Mesenteric fat pad (tissue), 1 donor: ENCODE measurements at places on chromosomes 7 and 10. TPM values are rescaled to one million over a fixed set of nuclear protein-coding genes. Genes with fewer than 3 reads are reported as not detected.

DNA sequence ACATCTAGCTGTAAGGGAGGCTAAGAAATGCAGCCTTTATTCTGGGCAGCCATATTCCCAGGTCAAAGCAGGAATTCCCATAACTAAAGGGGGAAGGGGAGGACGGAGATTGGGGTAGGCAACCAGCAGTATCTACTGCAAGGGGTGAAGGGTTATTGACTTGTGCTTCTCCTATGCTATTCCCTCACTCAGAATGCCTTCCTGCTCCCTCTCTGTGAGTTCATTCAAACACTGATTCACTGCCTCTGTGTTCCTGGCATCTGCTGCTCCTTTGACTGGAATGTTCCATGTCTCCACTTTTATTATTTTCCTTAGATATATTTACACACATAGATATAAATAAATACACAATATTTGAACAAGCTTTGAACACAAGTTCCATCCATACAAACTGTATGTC, 11.1 kb downstream of the HTR7 start:
- no peak for DNase-seq

GRCh38 chr7:128679920-128680319, 7.8 kb downstream of the GARIN1A start:
- DNase-seq = no peak

- DNase-seq = no peak
These were observed 94.3 kb downstream of the ZEB1 start for GRCh38 chr10:31413325-31413724.

GRCh38 chr7:50771120-50772002, 11.3 kb downstream of the GRB10 start:
- no peak for DNase-seq

- DNase-seq = no peak
These were observed 292.5 kb downstream of the GFRA1 start for GRCh38 chr10:115980470-115980869.

- DNase-seq = no peak
These were observed 257.7 kb upstream of the SP8 start for GRCh38 chr7:21044384-21044783.

GRCh38 chr10:62769574-62770242, 34.8 kb upstream of the ADO start:
- DNase-seq = no peak

- no peak for DNase-seq
These were observed 54.7 kb upstream of the LSM8 start for GRCh38 chr7:118129041-118129795.

DNA sequence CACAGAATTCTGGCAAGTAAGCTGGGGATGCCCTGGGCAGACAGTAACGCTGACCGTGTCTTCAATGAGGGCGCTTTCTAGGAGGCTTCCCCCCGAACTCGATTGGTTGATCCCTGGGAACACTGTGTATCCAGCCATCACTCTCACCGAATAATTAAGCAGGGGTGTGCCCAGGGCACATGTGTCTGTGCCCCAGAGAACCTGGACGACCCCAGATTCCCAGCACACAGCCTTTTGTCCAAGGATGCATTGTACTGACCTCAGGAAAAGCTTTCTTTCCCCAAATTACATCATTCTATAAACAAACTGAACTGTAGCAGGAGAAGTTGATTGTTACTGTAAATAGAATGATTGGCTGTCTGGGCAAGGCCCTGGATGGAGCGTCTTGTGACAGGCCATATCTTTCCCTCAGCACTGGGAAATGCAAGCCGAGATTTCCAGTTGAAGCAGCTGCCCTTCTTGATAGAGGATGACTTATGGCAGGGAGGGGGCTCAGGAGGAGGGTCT, 6.6 kb upstream of the DEPP1 start:
- no peak for DNase-seq

DNA sequence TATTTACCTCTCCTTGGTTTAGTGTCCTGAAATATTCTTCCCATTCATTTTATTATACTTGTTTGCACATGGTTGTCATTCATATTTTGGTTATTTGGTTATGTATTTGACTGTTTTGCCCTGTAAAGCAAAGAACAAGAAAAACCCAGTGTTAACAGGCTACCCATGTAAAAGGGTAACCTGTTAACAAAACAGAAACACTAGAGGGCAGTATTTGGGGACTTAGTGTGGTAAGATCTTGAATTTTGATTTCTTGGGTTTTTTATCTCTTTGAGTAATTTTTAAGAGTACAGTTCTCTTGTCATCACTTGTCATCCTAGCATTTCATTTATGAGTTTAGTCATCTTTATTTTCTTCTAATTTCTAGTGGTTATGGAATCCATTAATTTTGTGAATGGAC, 51.3 kb downstream of the POLL start:
- DNase-seq = no peak

DNA sequence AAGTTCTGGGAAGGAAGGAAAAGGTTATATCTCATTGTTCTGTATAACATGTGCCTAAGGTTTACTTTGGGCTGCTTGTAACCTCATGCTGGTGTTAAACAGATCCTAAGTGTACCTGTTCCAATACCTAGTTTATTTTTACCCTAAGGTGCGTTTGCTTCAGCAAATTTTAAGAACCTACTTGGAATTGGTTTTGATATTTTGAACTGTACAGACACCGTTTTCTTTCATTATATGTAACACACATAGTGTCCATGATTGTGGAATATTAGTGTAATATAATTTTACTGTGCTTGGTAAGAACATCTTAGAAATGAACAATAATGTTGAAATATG, 285.6 kb upstream of the DKK1 start:
- no peak for DNase-seq

DNA sequence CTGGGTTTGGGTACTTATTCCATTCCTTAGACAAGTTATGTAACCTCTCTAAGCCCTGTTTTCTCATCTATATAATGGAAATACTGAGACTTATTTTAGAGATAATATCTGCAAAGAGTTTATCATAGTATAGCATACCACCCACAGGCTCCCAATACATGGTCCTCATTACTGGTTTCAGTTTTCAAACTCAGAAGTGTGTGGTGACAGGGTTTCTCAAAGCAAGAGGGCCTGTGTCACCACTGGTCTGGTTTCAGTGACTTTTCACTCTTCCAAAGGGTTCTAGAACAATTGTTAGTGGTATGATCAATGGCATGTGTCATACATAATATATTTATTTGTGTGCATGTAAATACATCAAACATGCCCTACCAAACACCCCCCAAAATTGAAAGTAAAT, 89.2 kb upstream of the BMPER start:
- no peak for DNase-seq

DNA sequence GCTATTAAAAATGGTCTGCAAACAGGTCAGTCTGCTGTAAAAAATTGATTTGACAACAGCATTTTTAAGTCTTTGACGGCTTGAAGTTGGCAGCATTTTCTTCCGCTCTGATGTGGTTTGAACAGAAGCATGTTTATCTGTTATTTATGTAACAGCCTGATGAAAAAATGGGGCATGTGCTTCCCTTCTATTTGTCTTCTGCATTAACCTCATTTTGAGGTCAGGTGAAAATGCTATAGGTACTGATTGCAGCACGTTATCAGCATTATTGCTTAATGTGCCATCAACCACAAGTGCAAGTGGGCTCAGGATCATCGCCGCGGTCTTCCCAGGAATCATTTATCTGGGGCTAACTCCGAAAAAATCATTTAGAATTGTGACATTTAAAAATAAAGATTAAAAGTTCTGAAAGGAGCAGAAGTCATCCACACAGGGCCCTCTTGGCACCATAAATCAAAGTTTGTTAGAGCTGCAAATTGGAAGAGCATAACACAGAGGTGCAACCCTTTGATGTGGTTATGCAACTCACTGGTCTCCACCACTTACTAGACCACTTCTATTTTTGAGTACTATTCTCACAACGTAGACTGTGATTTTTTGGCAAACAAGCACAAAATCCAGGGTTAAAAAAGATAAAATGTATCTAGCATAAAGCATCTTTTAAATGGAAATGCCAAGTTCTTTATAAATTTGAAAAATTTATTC, 307.7 kb downstream of the MDFIC start:
- DNase-seq = no peak

DNA sequence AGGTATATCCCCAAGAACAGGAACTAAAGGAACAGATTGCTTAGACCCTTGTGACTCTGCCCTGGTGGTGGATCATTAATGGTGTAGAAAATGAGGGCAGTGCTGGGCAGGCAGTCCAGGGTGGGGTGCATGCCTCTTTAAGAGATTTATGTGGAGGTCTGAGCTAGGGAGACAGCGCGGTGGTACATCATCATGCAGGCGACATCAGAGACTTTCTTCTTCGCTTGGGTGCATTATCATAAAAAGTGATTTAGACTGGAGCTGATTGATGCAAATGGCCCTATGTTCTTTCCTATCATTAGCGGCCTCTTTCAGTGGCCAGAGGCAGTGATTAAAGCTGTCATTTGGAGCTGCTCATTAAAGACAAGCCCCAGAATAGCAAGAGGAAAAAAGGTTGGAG, 519.1 kb upstream of the GALNT17 start:
- no peak for DNase-seq

DNA sequence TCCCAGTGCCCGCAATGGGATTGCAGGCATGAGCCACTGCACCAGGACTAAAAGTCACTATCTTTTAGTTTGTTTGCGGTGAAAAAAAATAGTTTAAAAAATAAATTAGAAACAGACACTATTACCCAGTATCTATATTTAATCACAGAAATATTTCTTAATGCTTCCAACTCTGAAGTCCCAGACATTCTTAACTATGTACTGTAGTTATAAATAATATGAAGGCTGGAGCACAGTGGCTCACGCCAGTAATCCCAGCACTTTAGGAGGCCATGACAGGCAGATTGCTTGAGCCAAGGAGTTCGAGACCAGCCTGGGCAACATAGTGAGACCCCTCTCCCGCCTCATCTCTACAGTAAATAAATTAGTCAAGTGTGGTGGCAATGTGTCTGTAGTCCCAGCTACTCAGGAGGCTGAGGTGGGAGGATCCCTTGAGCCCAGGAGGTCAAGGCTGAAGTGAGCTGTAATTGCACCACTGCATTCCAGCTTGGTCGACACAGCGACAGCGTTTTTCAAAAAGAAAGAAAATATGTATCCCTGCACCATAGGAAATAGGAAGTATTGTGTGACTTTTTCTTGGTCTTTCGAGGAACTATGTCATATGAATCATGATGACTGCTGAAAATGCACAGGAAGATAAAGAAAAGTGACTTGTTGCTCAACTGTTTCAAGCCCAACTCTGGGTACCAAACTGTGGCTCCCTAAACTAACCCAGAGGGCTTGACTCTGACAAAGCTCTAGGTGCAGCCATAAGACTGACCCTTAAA, 74.9 kb upstream of the STEAP1B start:
- DNase-seq = no peak

DNA sequence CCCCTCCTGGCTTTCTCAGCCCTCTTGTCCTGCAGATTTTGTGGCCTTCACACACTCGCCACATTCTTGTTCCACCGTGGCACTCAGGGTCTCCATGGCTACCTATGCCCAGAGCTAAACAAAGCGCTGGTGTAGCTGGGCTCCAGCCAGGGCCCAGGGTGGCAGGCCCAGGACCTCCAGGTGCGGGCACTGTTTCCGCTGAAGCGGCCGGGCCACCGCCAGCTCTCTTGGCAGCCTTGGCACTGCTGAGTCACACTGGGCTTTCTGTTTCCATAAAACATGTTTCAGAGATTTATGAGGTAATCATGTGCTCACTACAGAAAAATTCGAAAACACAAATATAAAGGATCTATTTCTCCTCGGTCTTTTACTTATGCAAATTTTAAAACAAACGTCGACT, 51.3 kb downstream of the AOC1 start:
- no peak for DNase-seq

- no peak for DNase-seq
These were observed 84.6 kb upstream of the CAPZA2 start for GRCh38 chr7:116777651-116778281.

DNA sequence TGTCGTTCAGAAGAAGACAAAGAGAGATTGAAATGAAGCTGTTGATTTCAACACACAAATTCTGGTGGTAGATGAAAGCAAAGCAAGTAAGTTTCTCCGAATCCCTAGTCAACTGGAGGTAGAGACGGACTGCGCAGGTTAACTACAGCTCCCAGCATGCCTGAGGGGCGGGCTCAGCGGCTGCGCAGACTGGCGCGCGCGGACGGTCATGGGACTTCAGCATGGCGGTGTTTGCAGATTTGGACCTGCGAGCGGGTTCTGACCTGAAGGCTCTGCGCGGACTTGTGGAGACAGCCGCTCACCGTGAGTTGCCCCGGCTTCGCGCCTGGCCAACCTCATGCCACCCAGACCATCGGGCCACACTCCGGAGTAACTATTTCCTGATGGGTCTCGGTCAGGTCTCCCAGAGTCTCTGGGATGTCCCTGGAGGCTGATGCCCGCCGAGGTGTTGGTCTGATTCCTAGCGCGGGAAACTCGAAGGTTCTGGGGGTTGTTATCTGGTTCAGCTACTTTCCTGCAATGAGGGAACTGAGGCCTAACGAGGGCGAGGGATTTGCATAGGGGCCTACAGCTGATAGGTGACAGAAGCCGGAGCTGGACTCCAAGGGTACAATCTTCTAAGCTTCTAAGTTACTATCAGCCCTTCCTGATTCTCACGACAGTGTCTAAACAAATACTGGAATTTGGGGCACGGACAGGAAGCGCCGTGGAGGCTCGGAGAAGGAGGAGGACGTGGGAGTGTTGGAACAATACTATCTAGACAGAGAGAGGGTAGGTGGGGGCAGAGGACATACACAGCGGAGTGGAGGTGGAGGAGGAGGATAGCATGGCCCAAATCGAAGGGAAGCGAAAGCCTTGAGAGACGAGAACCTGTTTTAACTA, at the start of gene RPP30:
RPP30 (plus strand) TSS at position 209 of the 882 bp plus-strand sequence; CDS start at position 222, 13 bp downstream.
- peak; percentile 94 for DNase-seq

GRCh38 chr7:6238309-6238925, 34.0 kb downstream of the CYTH3 start:
- no peak for DNase-seq

DNA sequence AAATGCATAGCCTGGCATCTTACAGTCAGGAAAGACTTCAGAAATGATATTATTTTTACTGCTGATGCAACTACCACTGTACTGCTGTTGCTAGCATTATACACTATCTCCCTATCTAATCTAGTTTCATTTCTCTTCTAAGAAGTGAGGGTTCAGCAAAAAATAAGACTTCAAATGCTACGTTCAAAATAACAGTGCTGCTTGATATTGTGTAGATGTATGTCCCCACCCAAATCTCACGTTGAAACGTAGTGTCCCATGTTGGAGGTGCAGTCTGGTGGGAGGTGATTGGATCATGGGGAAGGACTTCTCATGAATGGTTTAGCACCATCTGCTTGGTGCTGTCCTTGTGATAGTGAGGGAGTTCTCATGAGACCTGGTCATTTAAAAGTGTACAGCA, 129.4 kb downstream of the ANK3 start:
- DNase-seq = no peak

The TRPV5 gene
- total RNA-seq = not detected

The ASZ1 gene
- not detected for total RNA-seq

The PRR15 gene
- 3.1 TPM for total RNA-seq

The KMT2C gene
- 83.4 TPM for total RNA-seq

The AKR1C2 gene
- total RNA-seq = 767 TPM
